ENCODE measurements at places on chromosomes 2 and 18.

DNA sequence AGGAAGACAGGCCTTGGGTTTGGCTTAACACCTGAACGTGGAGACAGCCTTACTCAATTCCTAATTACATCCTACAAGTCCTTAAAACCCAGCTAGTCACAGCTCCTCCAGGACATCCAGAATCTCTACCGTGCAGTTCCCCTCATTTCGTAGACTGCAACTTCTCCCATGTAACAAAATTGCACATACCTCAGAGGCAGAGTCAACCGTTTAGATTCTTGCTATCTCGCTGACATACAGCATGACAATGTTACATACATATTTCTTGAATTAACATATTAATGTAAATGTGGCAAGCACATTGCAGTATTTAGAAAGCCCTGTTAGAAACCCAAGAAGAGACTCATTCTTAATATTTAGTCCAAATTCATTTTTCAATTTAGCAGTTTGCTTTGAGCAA is 358.7 kb downstream of the SETBP1 start:
- no peak for DNase-seq

GRCh38 chr2:41242001-41242331 is 790.1 kb upstream of the SLC8A1 start:
- no peak for DNase-seq

GRCh38 chr2:184727813-184728212 is 129.5 kb downstream of the ZNF804A start:
- no peak for DNase-seq

- no peak for DNase-seq
These were observed 110.6 kb upstream of the LYPD1 start for GRCh38 chr2:132780651-132781050.

GRCh38 chr18:35713545-35713944 is 132.0 kb downstream of the GALNT1 start:
- DNase-seq = no peak

GRCh38 chr18:59957957-59958356 is 58.2 kb downstream of the PMAIP1 start:
- DNase-seq = no peak

- no peak for DNase-seq
These were observed 1993.1 kb upstream of the CELF4 start for GRCh38 chr18:39558658-39559057.

GRCh38 chr18:3183103-3183717 is 36.6 kb downstream of the MYOM1 start:
- no peak for DNase-seq

- no peak for DNase-seq
These were observed 282.8 kb downstream of the AGPS start for GRCh38 chr2:177675350-177675821.

GRCh38 chr2:213640738-213641425 is 356.6 kb downstream of the SPAG16 start:
- no peak for DNase-seq

GRCh38 chr2:191103774-191104173 is 47.0 kb downstream of the STAT4 start:
- DNase-seq = no peak

- DNase-seq = no peak
These were observed 422.7 kb upstream of the CDH20 start for GRCh38 chr18:60910534-60910933.

- no peak for DNase-seq
These were observed 192.3 kb downstream of the UBE2E3 start for GRCh38 chr2:181172676-181173075.

GRCh38 chr2:240895656-240896388 is at the start of gene MAB21L4:
Gene MAB21L4, minus strand, starts transcription at chr2:240896156. Its CDS starts 159 bp downstream, at chr2:240895997.
- no peak for DNase-seq

- no peak for DNase-seq
These were observed 326.1 kb downstream of the PIK3C3 start for GRCh38 chr18:42281124-42281523.

GRCh38 chr18:10370716-10371115 is 83.7 kb upstream of the APCDD1 start:
- DNase-seq = no peak

DNA sequence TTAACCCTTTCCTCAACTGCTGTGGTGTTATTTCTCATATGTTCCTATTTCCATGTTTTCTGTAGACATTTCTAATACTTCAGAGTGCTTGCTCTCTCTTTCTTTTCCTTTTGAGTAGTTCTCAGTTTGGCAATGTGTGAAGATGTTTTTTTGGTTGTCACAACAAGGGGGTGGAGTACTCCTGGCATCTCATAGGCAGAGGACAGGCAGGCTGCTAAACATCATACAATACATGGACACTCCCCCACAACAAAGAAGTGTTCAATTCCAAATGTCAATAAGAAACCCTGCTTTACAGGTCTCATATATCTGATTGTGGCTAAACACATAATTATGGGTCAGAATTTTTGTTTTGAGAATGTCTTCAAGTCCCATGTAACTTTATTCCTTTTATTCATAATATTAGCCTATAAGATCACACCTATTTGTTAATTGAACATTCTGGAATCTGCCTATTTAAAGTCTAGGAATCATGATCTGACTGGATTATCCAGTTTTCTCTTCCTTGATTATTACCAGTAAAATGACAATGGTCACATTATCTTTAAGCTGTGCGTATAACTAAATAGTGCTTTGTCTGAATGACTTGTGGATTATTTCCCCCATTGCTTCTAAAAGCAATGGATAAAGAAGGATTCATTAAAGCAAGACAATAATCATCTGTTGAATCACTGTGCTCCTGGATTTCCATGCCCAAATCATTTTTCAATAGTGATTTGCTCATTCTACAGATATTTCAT is 46.8 kb upstream of the ITPRID2 start:
- DNase-seq = no peak

DNA sequence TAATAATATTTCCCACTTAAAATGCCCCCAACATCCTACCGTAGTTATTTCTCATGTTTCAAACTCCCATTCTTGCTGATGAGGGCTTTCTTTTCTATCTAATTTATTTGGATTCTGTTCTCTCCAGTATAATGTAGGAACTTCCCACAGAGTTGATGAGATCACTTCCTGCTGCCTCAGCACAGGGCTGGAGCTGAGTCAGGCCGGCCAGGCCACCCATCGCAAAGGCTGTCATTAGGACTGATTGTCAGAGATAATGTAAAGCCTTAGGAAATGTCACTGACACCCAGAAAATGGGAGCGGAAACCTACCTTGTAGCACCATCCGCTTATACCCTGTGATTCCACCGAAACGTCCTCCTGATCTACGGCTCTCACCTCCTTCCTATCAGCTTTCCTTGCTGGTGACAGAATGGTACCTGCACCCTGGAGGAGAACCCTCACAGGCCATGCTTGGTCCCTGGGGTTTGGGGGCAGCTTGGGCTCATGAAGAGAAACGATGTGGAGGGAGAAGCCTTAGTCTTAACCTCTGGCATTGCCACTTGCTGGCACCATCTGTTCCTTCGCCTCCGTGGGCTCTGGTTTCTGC is 672.8 kb upstream of the ID2 start:
- no peak for DNase-seq

- DNase-seq = no peak
These were observed 147.7 kb downstream of the PPP1R1C start for GRCh38 chr2:182133195-182133891.

DNA sequence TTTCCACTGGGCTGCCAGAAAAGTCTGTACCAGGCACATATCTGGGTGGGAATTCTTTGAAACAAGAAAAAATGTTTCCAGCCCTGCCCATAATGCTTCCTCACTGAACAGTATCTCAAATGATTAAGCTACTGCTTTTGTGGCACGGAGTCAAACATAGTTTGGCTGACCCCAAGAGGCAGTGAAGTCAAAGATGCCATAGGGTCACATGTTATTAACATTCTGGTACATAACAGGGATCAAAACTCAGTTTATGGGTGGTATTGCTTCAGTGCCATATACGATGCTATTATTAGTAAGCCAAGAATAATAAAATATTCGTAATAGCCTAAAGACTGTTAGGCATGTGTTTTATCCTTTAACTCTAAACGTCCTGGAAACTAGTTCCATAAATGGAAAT is 112.4 kb downstream of the FEZ2 start:
- no peak for DNase-seq
